ENCODE measurements at places on chromosomes 7 and 10.

- no peaks in the 10 kb centered on the region for H3K4me1 ChIP-seq
- H3K27me3 ChIP-seq: no peaks in the 10 kb centered on the region
- no peaks in the 10 kb centered on the region for H3K36me3 ChIP-seq
- H3K27ac ChIP-seq: no peak overlapping the region
Observed at GRCh38 chr10:21299330-21299729, 226.2 kb downstream of the SKIDA1 start.

- no peaks in the 10 kb centered on the region for H3K36me3 ChIP-seq
- no peak overlapping the region for H3K4me3 ChIP-seq
- no peak overlapping the region for H3K27ac ChIP-seq
- H3K27me3 ChIP-seq: no peaks in the 10 kb centered on the region
Observed at GRCh38 chr7:152459724-152460251, 24.0 kb upstream of the KMT2C start.

GRCh38 chr10:113992471-113993011 is 51.1 kb upstream of the ADRB1 start:
- H3K27me3 ChIP-seq: no peaks in the 10 kb centered on the region
- no peak overlapping the region for H3K4me3 ChIP-seq
- DNase-seq: no peak

- H3K4me3 ChIP-seq: no peak overlapping the region
- no peak overlapping the region for H3K27ac ChIP-seq
- no peaks in the 10 kb centered on the region for H3K36me3 ChIP-seq
- DNase-seq: no peak
- no peaks in the 10 kb centered on the region for H3K27me3 ChIP-seq
Observed at GRCh38 chr10:80609331-80609730, 71.6 kb downstream of the SH2D4B start.

DNA sequence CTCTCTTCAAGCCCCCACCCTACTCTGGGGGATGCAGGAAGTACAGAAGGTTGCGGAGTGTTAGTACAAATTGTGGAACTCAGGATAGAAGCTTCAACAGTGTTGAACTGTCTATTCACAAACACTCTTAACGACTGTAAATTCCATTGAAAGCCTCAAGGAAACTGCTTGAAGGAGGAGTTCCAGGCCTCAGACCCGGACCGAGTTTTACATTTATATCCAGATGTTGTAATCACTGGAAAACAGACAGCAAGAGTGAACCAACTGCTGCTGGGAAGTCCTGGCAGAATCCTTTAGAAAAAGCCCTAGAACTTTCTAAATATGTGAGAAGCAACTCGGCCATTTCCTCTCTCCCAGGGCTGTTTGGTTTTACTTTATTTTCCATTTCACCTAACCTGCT is 84.1 kb upstream of the LRRC18 start:
- no peak overlapping the region for H3K27ac ChIP-seq
- no peak overlapping the region for H3K4me3 ChIP-seq
- H3K36me3 ChIP-seq: no peaks in the 10 kb centered on the region
- no peaks in the 10 kb centered on the region for H3K4me1 ChIP-seq
- no peaks in the 10 kb centered on the region for H3K27me3 ChIP-seq

GRCh38 chr7:5199841-5200240 is 9.8 kb downstream of the WIPI2 start:
- DNase-seq: no peak
- no peaks in the 10 kb centered on the region for H3K4me1 ChIP-seq
- H3K27ac ChIP-seq: no peak overlapping the region
- peaks cover 39% of the 10 kb centered on the region for H3K36me3 ChIP-seq
- no peak overlapping the region for H3K4me3 ChIP-seq

GRCh38 chr10:110571093-110571743 is 3.7 kb downstream of the SMC3 start:
- no peaks in the 10 kb centered on the region for H3K27me3 ChIP-seq
- H3K4me1 ChIP-seq: peaks cover 12% of the 10 kb centered on the region
- no peak for DNase-seq
- no peak overlapping the region for H3K4me3 ChIP-seq
- no peak overlapping the region for H3K27ac ChIP-seq

GRCh38 chr7:41135511-41135910 is 567.4 kb downstream of the INHBA start:
- H3K36me3 ChIP-seq: no peaks in the 10 kb centered on the region
- H3K27me3 ChIP-seq: no peaks in the 10 kb centered on the region
- no peak for DNase-seq
- no peak overlapping the region for H3K4me3 ChIP-seq
- no peaks in the 10 kb centered on the region for H3K4me1 ChIP-seq
- H3K27ac ChIP-seq: no peak overlapping the region

DNA sequence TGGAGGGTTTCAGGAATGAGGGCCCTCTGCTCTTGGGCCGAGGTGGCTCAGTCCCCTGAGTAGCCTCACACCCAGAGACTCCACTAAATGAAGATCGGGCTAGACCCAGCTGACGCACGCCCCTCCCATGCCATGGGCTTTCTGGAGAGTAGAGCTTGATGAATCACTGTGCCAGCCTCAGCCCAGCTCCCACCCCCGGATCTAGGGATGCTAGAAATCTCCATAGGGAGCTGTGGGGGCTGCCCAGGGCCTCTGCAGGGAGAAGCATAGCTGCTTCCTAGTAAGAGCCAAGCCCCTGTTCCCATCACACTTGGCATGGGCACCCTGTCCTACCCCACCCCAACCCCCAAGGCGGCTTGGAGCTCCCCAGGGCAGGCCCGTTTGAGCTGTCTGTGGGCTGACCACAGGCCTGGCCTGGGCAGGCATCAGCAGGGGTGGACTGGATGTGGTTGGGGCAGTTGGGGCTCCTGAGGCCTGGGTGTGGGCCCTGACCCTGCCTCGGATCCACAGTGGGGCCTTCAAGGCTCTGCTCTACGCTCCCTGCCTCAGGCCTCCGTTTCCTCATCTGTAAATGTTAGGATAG is 121.2 kb downstream of the ZMIZ1 start:
- no peaks in the 10 kb centered on the region for H3K36me3 ChIP-seq
- no peak overlapping the region for H3K27ac ChIP-seq
- H3K4me1 ChIP-seq: peaks cover 2% of the 10 kb centered on the region
- no peak overlapping the region for H3K4me3 ChIP-seq
- no peak for DNase-seq

DNA sequence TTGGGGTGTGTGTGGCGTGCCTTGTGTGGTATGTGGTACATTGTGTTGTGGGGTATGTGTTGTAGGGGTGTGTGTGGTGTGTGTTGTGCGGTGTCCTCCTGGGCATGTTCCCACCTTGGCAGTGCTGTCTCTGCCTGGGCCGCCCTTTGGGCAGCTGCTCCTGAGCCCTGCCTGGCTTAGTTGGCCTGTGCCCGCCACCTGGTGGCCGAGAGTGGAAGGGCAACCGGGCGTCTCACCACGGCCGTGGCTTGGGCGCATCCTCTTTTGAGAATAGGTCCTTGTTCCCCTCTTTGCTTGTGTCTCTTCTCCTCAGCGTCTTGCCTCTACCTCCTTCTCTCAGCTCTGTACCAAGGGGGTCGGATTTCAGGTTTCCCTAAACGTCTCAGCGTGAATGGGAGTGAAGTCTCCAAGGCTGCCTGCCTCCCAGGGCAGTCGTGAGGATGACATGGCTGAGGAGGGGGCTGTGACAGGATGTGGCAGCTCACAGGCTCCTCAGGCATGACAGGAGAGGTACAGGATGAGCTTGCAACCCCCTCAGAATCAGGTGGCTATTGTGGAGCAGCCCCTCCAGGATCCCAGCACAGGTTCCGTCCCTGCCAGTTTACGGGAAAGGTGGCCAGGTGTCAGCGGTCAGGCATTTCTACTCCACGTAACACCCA is 98.4 kb upstream of the PODXL start:
- no peaks in the 10 kb centered on the region for H3K27me3 ChIP-seq
- no peak overlapping the region for H3K4me3 ChIP-seq
- DNase-seq: peak; percentile 82
- no peaks in the 10 kb centered on the region for H3K36me3 ChIP-seq
- H3K4me1 ChIP-seq: no peaks in the 10 kb centered on the region

GRCh38 chr10:60349426-60349825 is 40.2 kb downstream of the ANK3 start:
- no peak overlapping the region for H3K27ac ChIP-seq
- no peak overlapping the region for H3K4me3 ChIP-seq
- no peaks in the 10 kb centered on the region for H3K4me1 ChIP-seq
- DNase-seq: no peak

- no peak overlapping the region for H3K4me3 ChIP-seq
- H3K4me1 ChIP-seq: no peaks in the 10 kb centered on the region
- H3K27ac ChIP-seq: no peak overlapping the region
- no peaks in the 10 kb centered on the region for H3K36me3 ChIP-seq
Observed at GRCh38 chr7:41113719-41114118, 589.2 kb downstream of the INHBA start.

- no peak for DNase-seq
- no peak overlapping the region for H3K27ac ChIP-seq
- H3K36me3 ChIP-seq: no peaks in the 10 kb centered on the region
- H3K4me1 ChIP-seq: no peaks in the 10 kb centered on the region
- H3K4me3 ChIP-seq: no peak overlapping the region
- H3K27me3 ChIP-seq: no peaks in the 10 kb centered on the region
Observed at GRCh38 chr10:74575191-74575720, 251.1 kb upstream of the KAT6B start.

GRCh38 chr10:24242562-24242961 is 33.6 kb downstream of the KIAA1217 start:
- no peak overlapping the region for H3K4me3 ChIP-seq
- no peak for DNase-seq
- H3K27ac ChIP-seq: no peak overlapping the region
- H3K4me1 ChIP-seq: no peaks in the 10 kb centered on the region
- H3K36me3 ChIP-seq: no peaks in the 10 kb centered on the region

DNA sequence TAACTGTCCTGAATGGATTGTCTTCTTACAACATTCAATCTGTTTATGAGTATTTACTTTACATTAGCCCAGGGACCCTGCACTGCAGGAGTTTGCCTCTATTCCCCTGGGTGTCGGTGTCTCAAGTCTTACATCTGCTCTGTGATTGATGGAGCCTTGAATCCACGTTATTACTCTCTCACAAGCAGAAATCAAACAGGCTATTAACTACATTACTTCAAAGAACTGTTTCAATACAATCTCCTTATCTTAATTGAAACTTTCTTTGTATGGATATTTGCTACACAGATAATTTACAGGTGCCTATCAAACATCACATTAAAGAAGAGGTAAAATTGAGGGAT is 3.1 kb upstream of the ARID5B start:
- H3K27me3 ChIP-seq: no peaks in the 10 kb centered on the region
- no peak overlapping the region for H3K27ac ChIP-seq
- no peaks in the 10 kb centered on the region for H3K36me3 ChIP-seq
- H3K4me1 ChIP-seq: peaks cover 13% of the 10 kb centered on the region

DNA sequence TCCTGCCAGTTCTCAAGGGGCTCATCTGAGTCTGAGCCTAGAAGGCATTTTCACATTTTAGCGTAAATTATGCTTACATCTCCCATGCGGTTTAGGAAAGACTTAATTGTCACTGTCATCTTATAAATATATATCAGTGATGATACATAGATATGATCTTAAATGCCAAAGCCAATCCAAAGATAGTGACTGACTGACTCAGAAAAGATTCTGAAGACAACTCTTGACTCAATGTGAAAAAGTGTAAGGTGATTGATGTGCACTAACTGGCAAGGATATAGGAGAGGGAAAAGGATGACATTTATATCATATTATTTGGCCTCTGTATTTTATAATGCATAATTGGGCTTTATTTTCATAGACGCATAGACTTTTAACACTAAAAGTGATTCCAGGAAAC is 84.9 kb upstream of the LRRN3 start:
- no peaks in the 10 kb centered on the region for H3K36me3 ChIP-seq
- H3K27me3 ChIP-seq: no peaks in the 10 kb centered on the region
- H3K4me1 ChIP-seq: no peaks in the 10 kb centered on the region
- H3K27ac ChIP-seq: no peak overlapping the region
- no peak for DNase-seq
- no peak overlapping the region for H3K4me3 ChIP-seq

GRCh38 chr10:70921285-70921684 is 32.9 kb upstream of the PCBD1 start:
- peaks cover 4% of the 10 kb centered on the region for H3K4me1 ChIP-seq
- no peaks in the 10 kb centered on the region for H3K36me3 ChIP-seq
- DNase-seq: no peak
- H3K27ac ChIP-seq: no peak overlapping the region

DNA sequence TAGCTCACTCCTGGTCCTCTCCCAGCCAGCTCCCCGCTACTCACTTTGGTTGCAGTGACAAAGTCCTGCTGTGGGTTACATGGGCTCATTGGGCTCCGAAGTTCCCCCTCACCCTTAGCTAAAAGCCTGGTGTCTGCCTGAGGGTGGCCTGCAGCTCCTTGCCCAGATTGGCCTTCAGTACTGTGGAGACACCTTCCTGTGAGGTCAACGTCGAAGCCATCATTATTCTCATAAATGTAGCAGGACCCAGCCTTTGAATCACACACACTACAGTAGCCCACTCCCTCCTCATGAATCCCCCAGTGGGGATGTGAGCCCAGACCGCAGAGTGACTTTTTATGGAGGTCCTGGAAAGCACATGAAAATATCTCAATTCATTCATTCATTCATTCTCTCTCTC is 10.5 kb downstream of the MBL2 start:
- no peak overlapping the region for H3K4me3 ChIP-seq
- no peaks in the 10 kb centered on the region for H3K4me1 ChIP-seq
- no peak overlapping the region for H3K27ac ChIP-seq
- no peaks in the 10 kb centered on the region for H3K36me3 ChIP-seq

DNA sequence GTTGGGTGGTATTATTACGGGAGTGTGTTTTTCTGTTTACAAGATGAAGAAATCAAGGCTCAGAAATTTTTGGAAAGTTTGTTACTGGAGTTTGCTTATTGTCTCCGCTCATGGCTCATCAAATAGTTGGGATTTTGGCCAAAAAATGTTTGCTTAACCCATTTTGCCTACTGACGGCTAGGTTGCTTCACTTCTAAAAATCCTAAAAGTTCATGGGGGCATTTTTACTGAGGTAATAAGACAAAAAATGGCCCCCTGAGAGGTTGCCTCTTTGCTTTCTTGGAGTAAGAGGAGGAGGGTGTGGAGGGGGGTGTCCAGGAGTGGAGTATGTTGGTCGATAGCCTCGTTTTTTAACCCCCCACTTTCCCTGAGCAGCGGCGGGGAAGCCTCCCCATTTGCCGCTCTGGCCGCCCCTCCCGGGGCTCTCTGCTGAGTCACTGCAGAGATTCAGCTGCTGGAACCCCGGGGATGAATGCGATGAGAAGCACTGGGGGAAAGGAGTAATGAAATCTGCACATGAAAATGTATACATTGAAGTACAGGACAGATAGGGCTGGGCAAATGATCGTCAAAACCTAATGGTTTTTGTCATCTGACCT is 1.5 kb downstream of the MEST start:
- peaks cover 17% of the 10 kb centered on the region for H3K4me1 ChIP-seq
- H3K4me3 ChIP-seq: no peak overlapping the region
- no peaks in the 10 kb centered on the region for H3K36me3 ChIP-seq
- DNase-seq: no peak

- H3K27ac ChIP-seq: no peak overlapping the region
- no peaks in the 10 kb centered on the region for H3K27me3 ChIP-seq
- DNase-seq: no peak
- no peaks in the 10 kb centered on the region for H3K4me1 ChIP-seq
- H3K4me3 ChIP-seq: no peak overlapping the region
Observed at GRCh38 chr10:105982735-105983134, 1181.8 kb downstream of the SORCS1 start.

GRCh38 chr10:111297351-111297848 is 220.6 kb downstream of the ADRA2A start:
- no peaks in the 10 kb centered on the region for H3K27me3 ChIP-seq
- no peak for DNase-seq
- no peaks in the 10 kb centered on the region for H3K4me1 ChIP-seq
- no peak overlapping the region for H3K27ac ChIP-seq
- H3K4me3 ChIP-seq: no peak overlapping the region
- H3K36me3 ChIP-seq: no peaks in the 10 kb centered on the region
